ENCODE measurements at places on chromosomes 7 and 10. TPM values are rescaled to one million over a fixed set of nuclear protein-coding genes. Genes with fewer than 3 reads are reported as not detected.

- no peak for DNase-seq
Measured at GRCh38 chr7:99788554-99788953, 4.6 kb upstream of the CYP3A4 start.

GRCh38 chr10:98226508-98227144 is 41.4 kb downstream of the LOXL4 start:
- no peak for DNase-seq

DNA sequence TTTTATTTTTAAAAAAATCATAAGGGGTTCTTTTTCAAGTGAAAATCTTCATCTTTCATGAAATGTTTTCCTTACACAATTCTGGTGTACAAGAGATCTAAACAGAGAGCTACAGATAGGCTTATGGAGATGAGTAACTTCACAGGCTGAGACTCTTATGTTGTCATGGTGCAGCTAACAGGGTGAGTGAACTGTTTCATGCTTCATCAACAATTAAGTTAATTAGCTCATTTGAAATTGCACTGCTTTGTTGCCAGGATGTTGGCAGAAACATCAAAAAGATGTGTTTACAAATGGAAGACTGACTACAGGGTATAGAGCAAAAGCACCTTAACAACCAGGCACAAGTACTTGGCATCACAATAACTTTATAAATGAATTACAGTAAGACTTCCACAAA is 230.8 kb downstream of the FOXP2 start:
- DNase-seq: no peak

DNA sequence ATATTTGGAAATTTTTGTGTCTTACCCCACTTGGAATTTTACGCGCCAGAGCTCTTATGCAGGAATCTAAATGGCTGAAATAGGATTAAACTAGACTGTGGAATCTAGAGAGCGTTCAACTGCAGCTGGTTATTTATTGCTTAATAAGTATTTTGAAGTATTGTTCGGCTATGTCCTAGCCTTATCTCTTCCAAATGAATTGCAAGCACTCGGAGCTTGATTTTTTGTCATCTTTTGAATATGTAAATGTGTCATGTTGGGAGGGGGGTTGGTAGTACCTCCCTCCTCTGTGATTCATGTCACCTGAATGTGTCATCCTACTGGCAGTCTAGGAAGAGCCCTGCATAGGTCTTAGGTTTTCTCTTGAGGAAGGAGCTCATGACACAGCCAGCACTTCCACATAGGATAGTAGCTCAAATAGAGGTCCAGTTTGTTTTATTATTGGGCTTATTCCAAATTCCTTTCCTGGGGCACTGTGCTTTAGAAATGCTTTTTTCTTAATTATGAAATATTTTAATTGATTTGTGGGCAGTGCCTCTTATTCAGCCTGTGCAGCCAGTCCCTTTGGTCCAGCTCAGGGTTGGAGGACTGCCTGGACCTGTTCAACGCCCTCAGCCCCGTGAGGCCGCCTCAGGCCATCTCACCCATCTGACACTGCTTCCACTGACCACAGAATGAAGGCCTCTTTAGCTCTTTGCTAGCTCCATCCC is 22.5 kb upstream of the TRIL start:
- DNase-seq: no peak

Gene GNGT1
- not detected for polyA plus RNA-seq

- DNase-seq: no peak
Measured at GRCh38 chr7:2069472-2069860, 163.3 kb downstream of the MAD1L1 start.

Gene NPTX2
- not detected for polyA plus RNA-seq

Gene VWC2
- polyA plus RNA-seq: not detected

DNA sequence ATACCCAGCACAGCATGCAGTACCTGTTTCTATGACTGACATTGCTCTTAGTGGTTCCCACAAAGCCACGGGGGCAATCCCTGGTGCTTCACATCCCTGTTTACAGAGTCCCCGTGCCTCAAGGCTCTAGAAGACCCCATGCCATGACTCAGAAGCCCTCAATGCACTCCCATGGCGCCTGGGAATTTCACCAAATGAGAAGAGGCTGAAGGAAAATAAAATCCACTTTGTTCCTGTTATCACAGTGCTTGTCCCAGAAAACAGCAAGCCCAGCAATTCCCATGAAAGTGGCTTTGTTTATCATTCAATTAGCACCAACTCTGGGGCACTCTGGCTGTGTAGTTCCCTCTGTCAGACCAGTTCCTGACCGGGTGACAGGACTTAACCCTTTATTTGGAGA is 268.3 kb downstream of the TNS3 start:
- no peak for DNase-seq

DNA sequence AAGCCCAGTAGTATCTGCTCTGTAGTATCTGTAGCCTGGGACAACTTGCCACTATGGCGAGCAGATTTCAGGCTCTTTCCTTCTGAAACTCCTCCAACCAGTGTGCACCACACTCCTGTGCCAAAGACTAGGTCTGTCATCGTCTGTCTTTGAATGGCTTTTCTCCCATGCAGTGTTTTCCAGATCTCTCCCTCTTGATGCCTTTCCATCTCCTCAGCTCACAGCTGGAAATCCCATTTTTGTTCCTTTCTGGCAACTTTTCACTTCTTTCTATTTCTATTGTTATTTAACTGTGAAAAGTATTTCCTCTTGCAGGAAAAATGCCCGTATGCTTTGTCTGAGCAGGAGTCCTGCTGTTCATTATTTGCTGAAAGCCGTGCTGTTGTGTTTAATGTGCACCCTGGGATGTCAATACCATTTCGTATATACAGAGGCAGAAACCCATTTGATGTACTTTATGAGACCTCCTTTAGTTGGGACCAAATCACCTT is 373.7 kb downstream of the PHTF2 start:
- DNase-seq: no peak

GRCh38 chr10:33115738-33116719 is 158.0 kb upstream of the ITGB1 start:
- no peak for DNase-seq

DNA sequence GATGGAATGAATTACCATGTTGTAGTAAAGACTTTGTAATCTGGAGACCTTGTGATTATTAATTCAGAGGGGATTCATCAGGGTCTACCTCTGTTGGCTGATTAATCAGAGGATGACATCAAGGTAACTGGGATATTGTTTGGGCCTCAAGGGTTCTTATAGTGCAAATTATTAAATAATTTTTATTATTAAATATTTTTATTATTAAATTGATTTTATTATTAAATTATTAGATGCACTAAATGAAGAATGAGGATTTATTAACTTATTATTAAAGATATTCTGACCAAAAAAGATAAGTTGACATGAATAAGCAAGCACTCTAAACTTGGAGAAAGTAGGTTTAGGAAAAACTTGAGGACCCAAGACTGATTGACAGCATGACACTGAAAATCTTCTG is 661.7 kb downstream of the NRG3 start:
- no peak for DNase-seq

- no peak for DNase-seq
Measured at GRCh38 chr10:66680886-66681285, 244.9 kb upstream of the LRRTM3 start.

GRCh38 chr10:10923029-10923651 is 94.5 kb upstream of the CELF2 start:
- no peak for DNase-seq

Gene SVIL
- 12.0 TPM for polyA plus RNA-seq

DNA sequence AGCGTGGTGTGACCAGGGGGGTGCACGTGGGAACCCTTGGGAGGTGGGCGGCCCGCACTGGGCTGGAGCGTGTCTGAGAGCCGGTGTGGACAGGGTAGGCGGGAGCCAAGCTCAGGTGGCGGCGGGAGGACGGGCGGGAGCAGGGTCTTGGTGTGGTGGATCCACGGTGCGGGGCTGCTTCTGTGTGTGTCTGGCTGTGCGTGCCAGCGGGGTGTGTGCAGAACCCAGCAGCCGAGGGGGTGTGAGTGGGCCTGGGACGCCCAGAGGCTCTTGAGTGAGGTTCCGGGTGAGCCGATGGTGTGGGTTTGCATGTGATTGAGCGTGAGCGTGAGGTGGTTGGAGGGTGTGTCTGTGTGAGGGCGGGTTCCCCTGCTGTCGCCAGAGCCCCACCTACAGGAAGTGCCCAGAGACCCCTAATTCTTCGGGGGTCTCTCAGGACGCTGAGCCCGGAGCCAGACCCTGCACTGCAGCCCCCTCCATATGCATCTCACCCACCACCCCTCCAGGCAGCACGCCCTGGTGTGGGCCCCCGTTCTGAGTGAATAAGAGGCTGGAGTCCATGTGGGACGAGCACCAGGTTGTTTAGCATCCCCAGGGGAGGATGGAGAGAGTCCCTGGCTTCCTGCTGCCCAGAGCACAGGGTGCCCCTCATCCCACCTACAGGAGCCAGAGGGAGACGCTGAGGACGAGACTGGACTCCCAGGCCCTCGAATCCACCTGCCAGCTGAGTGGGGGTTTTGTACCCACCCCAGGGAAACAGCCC is 78.2 kb downstream of the ELFN1 start:
- no peak for DNase-seq

GRCh38 chr10:71616817-71617654 is 102.5 kb downstream of the C10orf105 start:
- DNase-seq: no peak

GRCh38 chr7:22653951-22654350 is 73.0 kb upstream of the IL6 start:
- no peak for DNase-seq

DNA sequence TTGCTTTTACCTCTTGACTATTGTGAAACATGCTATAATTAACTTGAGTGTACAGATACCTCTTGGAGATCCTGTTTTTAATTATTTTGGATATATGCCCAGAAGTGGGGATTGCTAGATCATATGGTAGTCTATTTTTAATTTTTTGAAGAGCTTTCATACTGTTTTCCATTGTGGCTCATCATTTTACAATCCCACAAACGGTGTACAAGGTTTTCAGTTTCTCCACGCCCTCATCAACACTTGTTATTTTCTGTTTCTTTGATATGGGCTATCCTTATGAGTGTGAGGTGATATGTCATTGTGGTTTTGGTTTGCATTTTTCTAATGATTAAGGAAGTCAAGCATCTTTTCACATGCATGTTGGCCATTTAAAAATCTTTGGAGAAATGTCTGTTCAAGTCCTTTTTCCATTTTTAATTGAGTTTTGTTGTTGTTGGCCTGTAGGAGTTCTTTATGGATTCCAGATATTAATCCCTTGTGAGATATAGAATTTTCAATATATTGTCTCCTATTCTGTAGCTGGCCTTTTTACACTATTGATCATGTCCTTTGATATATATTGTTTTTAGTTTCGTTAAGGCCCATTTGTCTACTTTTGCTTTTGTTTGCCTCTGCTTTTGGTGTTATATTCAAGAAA is 7.5 kb downstream of the AGK start:
- DNase-seq: no peak

Gene OPALIN
- not detected for polyA plus RNA-seq

Gene EVX1
- polyA plus RNA-seq: not detected

Gene PRKCQ
- 7.2 TPM for polyA plus RNA-seq

- DNase-seq: no peak
Measured at GRCh38 chr7:158648787-158649186, 55.8 kb downstream of the NCAPG2 start.

- DNase-seq: no peak
Measured at GRCh38 chr7:155375337-155376277, 77.9 kb downstream of the INSIG1 start.

Gene MYL10
- polyA plus RNA-seq: not detected

DNA sequence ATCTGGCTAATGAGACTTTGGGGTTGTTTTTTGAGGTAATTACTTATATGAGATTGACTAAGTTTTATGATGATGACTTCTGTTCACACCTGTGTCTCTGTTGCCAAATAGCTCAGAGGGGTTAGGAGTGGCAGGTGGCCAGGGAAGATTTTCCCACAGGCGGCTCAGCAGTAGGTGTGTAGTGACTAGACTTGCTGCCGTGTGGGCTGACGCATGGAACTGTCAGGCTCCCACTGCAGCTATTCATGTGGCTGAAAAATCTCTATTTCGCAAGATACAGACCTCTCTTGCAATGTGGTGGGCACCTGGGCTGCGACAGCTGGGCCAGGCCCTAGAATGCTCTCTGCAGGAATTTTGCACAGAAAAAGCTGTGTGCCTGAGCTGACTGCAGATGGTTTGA is 1.4 kb downstream of the CPA4 start:
- peak; percentile 75 for DNase-seq

GRCh38 chr10:62589689-62590088 is 214.8 kb upstream of the ADO start:
- no peak for DNase-seq

Gene OPN1SW
- not detected for polyA plus RNA-seq

Gene LEP
- polyA plus RNA-seq: 0.50 TPM

Gene LAMB4
- polyA plus RNA-seq: 3.7 TPM

Gene C7orf33
- polyA plus RNA-seq: not detected

Gene CPA2
- 0.41 TPM for polyA plus RNA-seq

Data from keratinocyte (primary cell).